ENCODE measurements at places on chromosomes 7 and 10.
A peak's percentile ranks its signal among the peaks of the same experiment; 100 is the strongest.

DNA sequence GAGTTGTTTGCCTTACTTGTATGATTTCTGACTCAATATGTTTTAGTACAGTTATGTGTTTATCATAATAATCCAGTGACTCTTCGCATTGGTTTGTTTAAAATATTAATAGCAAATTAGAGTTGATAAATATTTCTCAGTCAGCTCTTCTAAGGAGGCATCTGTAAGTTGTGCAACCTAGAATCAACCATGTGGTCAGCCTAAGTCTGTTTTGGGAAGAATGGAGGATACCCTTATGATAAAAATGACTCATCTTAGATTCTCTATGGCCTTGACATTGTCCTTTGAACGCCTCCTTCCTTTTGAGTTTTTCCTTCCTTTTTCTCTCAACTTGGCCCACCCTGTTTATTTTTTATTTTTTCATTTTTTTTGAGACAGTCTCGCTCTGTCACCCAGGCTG, 18.8 kb downstream of the DNAJC9 start:
- no peak for DNase-seq

- no peak for DNase-seq
These were observed 724.2 kb upstream of the CELF2 start for GRCh38 chr10:10293481-10293951.

DNA sequence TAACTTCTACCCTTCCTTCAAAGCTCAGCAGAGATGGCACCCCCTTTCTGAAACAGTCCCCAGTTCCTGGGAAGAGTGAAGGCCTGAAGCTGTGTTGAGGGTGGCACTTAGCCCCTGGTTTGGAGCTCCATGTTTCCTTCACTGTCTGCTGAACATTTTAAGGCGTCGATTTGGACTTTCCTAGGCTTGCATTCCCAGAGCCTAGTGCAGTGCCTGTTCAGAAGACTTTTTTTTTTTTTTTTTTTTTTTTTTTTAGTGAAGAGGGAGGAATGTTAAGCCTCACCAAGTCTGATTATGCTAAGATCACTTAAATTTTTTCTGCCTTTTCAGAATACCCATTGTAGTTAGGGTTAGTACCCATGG, 97.0 kb downstream of the PFKFB3 start:
- DNase-seq: no peak

DNA sequence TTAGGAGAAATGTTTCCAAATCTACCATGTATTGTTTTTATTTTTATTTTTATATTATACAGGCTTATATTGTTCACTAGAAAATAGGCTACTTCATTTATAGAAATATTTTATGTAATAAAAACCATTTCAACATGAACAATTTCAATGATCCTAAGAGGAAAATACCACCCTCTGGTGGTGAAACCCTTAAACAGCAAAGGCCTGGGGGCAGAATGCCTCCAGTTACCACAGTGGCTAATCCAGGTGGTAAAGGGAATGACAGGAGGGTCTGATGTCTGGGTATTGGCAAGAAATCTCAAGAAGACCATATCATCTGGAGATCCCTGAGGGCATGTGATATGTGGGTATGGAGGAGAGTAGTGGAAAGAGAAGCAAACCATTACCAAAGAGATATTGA, 19.3 kb downstream of the MACC1 start:
- no peak for DNase-seq

DNA sequence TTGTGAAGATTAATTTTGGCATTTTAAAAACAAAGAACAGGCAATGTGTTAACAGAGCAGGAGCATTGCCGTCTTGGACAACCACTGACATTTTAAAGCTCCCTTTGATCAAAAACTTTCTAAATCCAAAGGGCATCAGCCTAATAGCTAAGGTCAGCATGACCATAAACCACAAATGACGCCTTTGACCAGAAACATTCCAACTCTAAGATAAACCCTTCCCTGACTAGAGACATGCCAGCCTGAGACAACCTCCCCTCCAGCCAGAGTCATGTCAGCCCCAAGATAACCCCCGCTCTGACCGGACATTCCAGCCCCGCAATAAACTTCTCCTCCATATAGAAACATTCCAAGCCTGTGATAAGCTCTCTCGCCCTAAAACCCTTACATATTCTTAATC, 949.4 kb upstream of the POT1 start:
- DNase-seq: no peak

DNA sequence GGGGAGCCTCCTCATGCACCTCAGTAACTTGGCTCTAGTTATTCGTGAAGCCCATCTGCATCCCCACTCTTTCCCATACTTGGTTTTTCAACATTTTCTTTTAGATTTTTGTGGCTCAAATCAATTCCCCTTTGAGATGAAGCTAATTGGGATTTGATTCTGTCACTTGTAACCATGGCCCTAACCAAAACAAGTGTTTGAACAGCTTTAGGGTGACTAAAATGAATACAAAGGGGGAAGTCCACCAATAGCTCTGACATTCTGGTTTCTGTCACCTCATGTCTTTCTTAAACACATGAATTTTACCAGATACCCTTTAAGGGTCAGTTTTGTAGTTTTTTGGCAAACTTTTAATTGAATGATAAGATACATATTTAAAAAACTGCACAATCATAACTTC, 87.0 kb downstream of the PCGF5 start:
- no peak for DNase-seq

GRCh38 chr7:21377545-21377944, 50.3 kb upstream of the SP4 start:
- DNase-seq: no peak

GRCh38 chr7:50533866-50534265, 31.3 kb downstream of the DDC start:
- DNase-seq: no peak

GRCh38 chr7:139886206-139886605, 57.1 kb downstream of the TBXAS1 start:
- no peak for DNase-seq

- DNase-seq: no peak
These were observed 122.7 kb downstream of the MAD1L1 start for GRCh38 chr7:2109936-2110609.

GRCh38 chr7:123594813-123595241, 6.8 kb upstream of the ASB15 start:
- DNase-seq: no peak

- DNase-seq: no peak
These were observed 35.9 kb upstream of the ASAH2 start for GRCh38 chr10:50286996-50287803.

- no peak for DNase-seq
These were observed 74.2 kb upstream of the EEPD1 start for GRCh38 chr7:36078816-36079360.

DNA sequence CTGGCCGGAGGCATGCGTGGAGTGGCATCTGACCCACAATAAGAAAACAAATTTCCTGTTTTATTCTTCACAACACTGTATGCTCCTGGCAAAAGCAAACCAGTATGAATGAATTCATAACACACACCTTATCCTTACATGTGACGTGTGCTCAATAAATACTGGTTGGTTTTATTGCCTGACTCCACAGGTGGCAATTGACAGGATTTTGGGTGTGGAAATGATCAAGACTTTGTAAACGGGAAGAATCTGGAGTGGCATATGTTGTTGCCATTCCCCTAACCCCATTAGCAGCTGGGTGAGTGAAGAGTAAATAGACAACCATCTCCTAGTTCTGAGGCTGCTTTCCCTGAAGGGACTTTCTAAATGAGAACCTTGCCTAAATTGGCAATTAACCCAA, 215.5 kb upstream of the AOAH start:
- DNase-seq: no peak

- DNase-seq: no peak
These were observed 8.4 kb downstream of the ETV1 start for GRCh38 chr7:13981070-13981469.

GRCh38 chr7:116013675-116014074, 16.9 kb downstream of the TFEC start:
- DNase-seq: no peak

GRCh38 chr7:150322833-150323681, at the start of the genes ACTR3C and LRRC61:
TSS of gene ACTR3C (minus strand) at chr7:150323545. CDS start at chr7:150295296, 28,249 bp downstream.
TSS of gene LRRC61 (plus strand) at chr7:150323355. CDS start at chr7:150336862, 13,507 bp downstream.
- DNase-seq: no peak

GRCh38 chr7:30072735-30073134, 44.5 kb downstream of the PLEKHA8 start:
- no peak for DNase-seq

DNA sequence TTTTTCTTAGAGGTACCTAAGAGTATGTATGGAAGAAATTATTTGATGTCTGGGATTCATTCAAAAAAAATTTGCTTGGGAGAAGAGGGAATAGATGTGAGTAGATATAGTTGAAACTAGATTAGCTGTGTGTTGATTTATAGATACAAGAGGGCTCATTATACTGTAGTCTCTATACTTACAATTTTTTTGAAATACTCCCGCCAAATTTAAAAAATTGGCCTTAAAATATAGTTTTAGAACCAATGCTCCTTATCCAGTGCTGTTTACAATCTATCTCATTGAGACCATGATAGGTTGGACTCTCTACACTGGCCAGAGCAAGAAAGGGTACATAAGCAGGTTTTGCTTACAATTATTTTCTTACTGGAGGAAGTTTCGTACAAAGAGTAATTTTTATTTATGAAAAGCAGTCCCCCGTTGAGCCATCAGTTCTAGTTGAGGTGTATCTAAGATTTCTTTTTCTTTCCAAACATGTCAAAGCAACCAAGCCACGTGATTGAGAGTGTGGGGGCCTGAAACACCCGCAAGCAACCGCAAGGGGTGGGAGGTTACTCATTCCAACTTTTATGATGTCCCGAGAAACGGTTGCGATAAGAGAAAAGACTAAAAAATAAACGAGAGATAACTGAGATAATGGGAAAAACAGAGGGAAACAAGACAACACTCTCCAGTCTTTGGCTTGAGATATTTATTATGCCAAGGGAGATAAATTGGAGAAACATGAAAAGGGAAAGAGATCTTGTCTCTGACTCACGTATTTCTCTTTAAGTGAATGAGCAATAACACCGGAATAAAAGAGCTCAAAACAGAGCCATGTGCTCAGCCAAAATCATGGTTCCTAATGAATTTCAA, 729.2 kb downstream of the LRMDA start:
- no peak for DNase-seq

DNA sequence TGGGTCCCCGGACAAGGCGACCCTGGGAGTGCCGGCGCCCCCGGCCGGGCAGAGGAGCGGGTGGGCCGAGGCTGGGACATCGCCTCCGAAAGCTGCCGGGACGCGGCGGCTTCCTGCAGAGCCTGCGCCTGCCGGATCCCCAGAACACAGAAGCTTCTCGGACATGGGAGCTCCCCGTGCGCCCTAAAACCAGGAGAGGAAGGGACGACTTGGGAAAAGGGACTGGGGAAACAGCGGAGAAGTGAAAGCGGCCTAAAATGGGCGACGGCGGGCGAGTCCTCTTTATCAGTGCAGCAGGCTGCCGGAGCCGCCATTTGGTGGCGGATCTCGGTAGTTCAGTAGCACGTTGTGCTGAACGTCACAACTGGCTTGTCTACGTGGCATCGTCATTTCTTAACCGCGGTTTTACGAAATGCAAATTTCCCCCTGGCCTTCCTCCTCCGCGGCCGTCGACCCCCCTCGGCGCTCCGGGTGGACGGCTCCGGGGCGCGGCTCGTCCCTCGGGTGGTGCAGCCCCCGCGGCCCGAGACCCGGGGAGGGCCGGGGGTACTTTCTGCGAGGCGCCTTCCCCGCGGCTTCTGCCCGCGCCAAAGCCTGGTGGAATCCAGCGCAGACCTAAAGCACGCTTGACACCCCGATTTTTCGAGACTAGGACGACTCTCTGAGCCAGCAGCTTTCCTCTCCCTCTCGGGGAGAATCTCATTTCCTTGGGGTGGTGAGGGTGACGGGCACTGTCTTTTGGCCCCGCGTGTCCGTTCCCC, 9.9 kb upstream of the SPAG6 start:
- peak; percentile 50 for DNase-seq

GRCh38 chr10:61024856-61025201, 80.8 kb upstream of the RHOBTB1 start:
- no peak for DNase-seq

DNA sequence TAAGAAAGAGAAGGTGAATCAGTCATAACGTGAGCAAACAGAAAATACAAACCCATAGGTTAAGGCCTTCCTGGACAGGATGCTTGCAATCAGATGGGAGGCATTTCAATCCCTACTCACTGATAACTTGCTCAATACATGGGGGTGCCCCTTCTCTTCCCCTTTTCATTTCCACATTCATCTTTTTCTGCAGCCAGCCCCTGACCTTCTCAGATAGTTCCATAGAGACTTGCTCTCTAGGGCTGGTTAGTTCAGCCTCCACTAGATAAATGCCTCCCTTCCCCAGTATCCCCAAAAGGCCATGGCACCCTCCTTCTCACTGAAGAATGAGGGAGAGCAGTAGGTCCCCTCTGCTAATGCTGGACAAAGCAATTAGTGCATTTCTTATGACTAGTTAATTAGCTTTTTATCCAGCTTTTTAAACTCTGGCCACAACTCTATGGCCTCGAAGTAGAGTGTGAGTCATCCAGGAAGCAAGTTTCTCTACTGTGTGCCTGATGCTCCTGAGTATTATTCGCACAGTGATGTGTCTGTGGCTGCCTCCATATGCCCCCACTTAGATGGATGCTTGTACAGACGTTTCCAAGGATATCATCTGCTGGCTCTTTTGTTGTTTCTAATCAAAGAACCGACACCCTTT, 12.7 kb downstream of the CHN2 start:
- no peak for DNase-seq

GRCh38 chr10:90889636-90890035, 17.9 kb downstream of the RPP30 start:
- DNase-seq: no peak

DNA sequence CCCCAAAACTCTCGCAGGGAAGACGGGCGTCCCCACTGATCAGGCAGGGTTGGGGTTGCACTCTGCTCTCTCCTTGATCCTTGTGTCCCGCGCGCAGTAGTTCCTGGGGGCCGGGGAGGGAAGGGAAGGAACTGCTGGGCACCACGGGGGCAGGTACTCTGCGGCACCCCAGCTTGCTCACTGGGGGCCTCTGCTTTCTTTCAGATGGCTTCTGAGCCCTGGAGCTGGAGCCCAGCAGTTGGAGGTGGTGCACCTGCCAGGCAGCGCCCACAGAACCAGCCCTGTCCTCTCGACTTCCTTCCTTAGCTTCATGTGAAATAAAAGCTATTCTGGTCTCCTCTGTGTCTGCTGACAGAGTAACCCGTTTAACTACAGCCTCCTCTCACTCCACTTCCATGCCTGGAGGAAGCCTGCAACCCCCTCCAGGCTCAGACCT, 12.2 kb downstream of the PLAC9 start:
- no peak for DNase-seq

DNA sequence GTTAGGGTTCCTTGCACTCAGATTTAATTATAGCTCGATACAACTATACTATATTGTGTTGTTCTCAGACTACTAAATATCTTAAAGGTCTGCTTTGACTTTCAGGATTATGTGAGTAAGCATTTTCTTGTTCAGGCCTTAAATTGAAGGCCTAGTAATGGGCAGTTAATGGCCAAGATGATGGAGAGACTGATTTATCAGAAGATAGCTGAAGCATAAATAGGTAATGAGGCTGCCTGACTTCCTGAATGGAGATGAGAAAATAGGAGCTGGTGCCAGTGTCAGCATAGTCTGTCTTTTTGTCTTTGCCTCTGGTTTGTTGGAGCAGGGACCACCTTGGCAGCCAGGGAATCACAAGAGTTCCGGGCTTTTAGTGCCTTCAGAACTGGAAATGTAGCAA, 32.2 kb downstream of the ADAM22 start:
- DNase-seq: no peak
